Left kidney (tissue), 8 donors: ENCODE measurements at places on chromosomes 7 and 10. TPM values are rescaled to one million over a fixed set of nuclear protein-coding genes. Genes with fewer than 3 reads are reported as not detected.

DNA sequence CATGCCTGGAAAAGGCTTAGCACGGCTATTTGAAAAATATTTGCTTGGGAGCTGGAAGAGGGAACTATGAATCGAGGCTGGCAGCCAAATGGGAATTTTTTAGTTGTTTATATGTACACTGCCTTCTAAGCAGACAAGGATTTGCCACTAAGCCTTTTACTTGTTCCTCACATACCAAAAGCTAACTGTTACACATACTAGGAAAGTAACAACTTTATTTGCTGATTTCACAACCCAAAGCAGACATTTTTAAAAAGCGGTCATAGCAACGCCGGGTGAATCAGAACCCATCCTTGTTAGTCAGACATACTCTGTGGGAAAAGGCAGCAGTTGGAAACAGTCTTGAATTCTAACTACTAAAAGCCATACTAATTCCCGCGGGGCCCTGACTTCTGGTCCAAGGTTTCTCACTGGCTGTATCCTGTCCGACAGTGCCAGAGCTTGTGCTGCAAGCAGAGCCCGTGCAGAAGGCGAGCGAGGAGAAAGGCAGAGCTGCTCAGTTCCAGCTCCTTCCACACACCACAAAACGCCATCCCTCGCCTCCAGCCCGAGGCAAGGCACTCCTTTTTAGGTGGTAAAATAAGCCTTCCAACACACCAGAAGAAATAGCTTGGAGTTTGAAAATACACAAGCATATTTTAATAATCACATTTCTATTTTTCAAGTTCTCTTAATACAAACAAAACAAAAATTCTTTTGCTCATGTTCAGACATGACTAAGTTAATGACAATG is 89.2 kb downstream of the RNF216 start:
- no peak for DNase-seq

GRCh38 chr7:45390180-45390579 is 184.0 kb upstream of the ADCY1 start:
- DNase-seq, result no peak

DNA sequence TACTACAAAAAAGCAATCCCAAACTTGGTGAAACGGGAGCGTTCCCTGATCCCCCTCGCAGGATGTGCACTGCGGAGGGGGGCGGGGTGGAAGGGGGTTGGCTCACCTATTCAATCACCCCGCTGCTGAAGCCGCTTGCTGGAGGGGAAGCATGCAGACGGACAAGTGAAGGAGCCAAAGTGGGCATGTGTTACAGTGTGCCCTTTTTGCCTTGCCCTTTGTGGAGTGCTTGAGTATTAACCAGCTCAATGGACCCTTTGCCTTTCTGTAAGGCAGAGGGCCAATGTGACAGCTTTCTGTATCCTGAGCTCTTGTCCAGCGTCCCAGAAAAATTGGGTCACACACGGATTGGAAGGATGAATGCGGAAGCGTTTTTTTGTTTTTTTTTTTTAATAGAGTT is 348.9 kb upstream of the NPSR1 start:
- no peak for DNase-seq

DNA sequence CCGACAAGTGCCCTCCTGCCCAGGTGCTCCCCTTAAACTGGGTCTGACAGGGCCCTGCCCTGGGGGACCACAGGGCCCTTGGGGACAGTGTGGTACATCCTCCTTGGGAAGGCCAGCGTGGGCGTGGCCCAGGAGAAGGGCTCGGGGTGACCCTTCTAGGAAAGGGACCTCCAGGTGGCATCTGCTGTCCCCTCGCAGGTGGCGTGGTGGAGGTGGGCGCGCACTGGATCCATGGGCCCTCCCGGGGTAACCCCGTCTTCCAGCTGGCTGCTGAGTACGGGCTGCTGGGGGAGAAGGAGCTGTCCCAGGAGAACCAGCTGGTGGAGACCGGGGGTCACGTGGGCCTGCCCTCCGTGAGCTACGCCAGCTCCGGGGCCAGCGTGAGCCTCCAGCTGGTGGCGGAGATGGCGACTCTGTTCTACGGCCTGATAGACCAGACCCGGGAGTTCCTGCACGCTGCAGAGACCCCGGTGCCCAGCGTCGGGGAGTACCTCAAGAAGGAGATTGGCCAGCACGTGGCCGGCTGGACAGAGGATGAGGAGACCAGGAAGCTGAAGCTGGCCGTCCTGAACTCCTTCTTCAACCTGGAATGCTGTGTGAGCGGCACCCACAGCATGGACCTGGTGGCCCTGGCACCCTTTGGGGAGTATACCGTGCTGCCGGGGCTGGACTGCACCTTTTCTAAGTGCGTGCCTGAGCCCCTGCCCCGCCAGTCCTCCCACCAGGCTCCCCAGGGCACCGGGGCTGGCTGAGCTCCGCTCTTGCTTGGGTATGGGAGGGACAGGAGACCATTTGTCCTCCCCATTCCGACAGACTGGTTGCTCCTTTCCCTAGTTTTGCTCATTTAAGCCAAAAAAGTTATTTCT is 972 bp downstream of the PAOX start:
- no peak for DNase-seq

DNA sequence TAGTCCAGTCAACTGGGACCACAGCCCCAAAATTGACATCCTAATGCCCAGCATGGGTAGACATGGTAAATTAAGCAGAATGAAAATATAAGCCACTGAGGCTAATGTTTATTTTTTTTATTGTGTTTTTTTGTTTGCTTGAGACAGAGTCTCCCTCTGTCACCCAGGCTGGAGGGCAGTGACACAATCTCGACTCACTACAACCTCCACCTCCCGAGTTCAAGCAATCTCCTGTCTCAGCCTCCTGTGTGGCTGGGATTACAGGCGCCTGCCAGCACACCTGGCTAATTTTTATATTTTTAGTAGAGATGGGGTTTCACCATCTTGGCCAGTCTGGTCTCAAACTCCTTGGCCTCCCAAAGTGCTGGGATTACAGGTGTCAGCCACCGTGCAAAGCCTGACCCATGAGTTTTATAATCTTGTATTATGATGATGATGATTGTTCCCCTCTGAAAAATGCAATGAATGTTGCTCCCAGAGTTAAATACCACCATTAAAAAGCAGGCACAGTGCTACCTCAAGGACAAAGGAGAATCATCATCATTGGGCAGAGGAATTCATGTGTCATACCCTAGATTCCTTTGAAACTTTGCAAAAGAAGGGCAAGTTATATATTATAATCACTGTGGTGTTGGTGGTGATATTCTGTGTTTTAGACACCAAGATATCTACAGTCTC is 228.0 kb downstream of the PARD3 start:
- no peak for DNase-seq

DNA sequence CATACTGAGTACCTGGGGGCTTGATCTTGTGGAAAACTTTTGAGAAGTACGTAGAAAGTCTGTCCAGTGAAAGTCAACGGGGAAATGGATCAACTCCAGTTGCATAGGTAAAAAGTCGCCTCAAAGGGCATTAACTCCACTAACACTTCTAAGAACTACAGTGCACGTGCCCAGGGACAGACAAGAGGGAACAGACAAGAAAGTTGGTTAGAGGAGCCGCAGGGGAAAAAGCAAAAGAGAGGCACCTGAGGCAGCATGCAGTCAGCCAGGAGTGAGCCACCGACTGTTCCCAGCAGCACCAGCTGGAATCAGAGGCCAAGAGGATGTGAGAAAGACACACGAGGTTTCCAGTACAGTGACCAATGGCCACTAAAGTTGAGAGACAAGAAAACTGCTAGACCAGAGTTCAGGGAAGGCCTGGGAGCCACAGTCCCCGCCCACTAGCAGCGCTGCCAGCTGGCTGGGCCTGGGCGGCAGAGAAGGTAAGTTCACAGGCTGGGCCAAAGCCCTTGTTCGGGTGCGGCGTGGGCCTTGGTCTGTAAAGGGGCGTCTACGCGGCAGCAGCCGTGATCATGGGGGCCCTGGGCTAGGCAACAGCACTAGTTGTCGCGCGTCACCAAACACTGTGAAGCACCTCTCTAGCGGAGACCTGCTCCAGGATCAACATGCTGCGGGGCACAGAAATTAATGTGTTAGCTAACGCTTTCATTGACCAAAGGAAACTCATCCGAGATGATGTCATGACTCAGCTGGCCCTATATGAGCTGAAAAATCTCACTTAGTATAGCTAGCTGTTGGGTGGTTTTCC is 14.0 kb downstream of the ITGB1 start:
- DNase-seq, result no peak

- no peak for DNase-seq
Measured at GRCh38 chr10:101071885-101072433, 10.2 kb downstream of the KAZALD1 start.

DNA sequence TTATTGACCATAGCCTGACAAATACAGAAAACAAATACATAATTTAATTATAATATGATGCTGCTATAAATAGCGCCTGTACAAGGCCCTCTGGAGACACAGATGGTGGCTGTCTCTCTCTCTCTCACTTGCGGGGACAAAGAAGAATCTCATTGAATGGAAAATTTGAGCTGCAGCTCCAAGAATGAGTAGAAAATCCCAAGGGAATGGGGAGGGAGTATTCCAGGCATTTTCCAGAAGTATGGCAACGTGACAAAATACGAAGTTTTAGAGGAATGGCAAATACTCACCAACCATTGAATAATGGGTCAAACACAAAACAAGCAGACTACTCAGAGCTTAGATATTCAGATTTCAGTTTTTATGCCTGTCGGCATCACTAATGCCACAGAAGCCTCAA is 179.9 kb downstream of the NRP1 start:
- no peak for DNase-seq

The JAZF1 gene
- polyA plus RNA-seq, result 12.6 TPM

The ERV3-1 gene
- polyA plus RNA-seq, result 70.3 TPM

The CRHR2 gene
- 0.07 TPM for polyA plus RNA-seq

The PPP1R9A gene
- 40.1 TPM for polyA plus RNA-seq
